Activated CD4-positive, CD25-positive, alpha-beta regulatory T cell treated with anti-CD3 and anti-CD28 coated beads, Interleukin-2, amount 50 U/mL, for 16 hours (primary cell): ENCODE measurements at places on chromosomes 2 and 18.

DNA sequence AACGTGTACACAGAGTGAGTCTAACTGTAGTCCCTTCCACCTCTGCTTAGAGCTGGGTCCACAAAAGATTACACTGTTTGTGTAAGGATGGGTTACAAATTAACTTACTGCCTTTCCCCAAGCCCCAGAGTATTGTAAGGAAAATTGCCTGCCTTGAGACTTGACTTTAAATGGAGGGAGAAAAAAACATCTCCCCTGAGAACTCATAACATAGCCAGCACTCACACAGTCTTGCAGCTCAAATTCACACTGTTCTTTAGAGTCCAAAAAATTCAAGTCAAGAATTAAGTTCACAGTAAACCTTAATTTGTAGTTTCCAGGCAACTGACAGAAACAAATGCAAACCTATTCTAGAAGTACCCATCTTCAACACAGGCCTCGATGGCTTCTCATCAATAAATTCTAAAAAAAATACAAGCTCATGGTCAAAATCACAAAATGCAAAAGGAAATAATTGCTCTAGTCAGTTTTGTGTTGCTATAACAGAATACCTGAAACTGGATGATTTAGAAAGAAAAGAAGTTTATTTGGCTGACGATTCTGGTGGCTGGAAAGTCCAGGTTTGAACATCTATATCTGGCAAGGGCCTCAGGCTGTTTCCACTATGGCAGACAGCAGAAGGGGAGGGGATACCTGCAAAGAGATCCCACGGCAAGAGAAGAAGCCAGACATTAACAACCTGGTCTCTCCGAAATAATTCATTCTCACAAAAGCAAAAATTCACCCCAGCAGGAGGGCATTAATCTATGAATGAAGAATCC, 34.6 kb upstream of the TMEM17 start:
- DNase-seq: no peak

DNA sequence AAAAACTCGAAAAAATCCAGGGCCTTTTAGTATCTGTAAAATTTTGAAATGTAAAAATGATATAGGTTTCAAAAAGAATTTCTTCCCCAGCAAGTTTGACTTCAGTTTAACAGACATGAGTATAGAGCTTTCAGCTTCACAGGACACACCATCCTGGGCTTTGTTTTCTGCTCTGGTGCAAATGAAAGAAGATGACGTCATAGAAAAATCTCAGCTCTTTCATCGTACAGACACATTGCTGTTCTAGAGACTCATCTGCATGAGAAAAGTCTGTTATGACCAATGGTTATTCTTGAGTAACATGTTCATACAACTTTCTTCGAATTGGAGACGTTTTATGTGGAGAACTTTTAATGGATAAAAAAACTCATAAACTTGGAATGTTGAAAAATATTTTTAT, 111.7 kb upstream of the DYNAP start:
- DNase-seq: no peak

DNA sequence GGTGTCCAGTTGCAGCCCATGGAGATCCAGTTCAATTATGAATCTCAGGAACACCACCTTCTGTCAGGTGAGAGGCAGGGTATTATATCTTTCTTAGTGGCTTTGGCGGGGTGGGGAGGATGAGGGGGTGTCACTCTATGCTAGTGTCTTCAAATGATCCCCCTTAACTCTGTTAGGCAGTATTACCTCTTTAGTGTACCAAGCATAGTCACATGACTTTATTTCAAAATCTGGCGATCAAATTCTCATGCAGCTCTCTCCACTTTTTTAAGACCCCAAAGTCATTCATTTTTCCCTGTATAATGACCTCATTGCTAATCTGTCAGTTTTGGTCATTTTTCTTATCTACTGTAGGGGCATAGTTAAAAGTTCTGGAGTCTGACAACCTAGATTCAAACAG, 1.1 kb upstream of the ZSCAN30 start:
- no peak for DNase-seq

DNA sequence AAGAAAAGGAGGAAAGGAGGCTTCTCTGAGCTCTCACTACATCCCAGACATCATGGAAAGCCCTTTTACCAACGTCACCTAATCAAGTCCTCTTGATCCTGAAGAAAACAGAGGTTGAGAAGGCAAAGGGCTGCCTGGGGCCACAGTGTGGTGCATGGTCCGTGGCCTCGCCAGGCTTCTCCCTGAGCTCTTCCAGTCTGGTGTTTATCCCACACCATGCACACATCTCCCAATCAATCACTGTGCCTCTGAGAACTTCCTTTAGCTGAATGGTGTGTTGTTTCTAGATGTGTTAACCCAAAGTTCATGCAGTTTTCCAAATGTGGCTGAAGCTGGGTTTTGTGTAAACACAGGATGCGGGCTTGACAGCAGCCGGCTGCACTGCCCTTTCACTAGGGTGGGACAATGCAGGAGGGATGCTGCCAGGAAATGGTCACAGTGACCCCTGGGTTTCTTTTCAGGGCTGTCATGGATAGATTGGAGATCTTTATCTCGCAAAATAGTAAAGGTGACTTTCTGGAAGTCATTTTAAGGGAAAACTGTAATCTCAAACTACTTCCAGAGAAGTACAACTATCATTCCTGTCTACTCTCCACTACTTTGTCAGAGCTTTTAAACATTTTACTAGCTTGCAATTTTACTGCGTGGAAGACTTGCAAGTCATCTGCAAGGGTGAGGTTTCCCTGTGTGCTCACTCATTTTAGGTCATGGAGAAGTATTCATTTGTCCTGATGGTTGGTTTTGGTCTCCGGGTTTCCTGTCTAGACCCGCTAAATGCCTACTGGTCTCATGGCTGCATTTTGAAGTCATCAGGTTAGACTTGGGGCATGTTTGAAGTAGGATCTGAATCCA, 54.6 kb downstream of the IL1R2 start:
- no peak for DNase-seq

DNA sequence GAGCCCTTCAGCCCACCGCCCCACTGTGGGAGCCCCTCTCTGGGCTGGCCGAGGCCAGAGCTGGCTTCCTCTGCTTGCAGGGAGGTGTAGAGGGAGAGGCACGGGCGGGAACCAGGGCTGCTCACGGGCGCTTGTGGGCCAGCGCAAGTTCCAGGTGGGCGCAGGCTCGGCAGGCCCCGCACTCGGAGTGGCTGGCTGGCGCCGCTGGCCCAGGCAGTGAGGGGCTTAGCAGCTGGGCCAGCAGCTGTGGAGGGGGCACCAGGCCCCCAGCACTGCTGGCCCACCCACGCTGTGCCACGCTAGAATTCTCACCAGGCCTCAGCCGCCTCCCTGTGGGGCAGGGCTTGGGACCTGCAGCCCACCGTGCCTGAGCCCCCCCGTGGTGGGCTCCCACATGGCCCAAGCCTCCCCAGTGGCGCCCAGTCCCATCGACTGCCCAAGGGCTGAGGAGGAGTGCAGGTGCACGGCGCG, 45.2 kb downstream of the SLC5A7 start:
- DNase-seq: no peak

DNA sequence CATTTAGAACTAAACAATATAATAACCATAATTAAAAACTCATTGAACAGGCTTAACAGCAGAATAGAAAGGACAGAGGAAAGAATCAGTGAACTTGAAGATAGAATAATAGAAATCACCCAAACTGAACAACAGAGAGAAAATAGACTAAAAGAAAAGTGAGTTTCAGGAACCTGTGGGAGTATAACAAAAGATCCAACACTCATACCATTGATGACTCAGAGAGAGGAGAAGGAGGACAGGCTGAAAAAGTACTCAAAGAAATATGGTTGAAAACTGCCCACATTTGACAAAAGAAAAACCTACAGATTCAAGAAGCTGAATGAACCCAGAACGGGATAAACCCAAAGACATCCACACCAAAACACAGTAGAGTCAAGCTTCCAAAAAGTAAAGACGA, 54.2 kb upstream of the FMNL2 start:
- DNase-seq: no peak
